Stimulated activated CD4-positive, alpha-beta T cell treated with anti-CD3 and anti-CD28 coated beads, Interleukin-12 subunit alpha, Interleukin-12 subunit beta, amount 100 ng/mL, for 24 hours (primary cell): ENCODE measurements at places on chromosomes 2 and 18.

- no peak for DNase-seq
These were observed 27.3 kb upstream of the EPC2 start for GRCh38 chr2:148617219-148617618.

DNA sequence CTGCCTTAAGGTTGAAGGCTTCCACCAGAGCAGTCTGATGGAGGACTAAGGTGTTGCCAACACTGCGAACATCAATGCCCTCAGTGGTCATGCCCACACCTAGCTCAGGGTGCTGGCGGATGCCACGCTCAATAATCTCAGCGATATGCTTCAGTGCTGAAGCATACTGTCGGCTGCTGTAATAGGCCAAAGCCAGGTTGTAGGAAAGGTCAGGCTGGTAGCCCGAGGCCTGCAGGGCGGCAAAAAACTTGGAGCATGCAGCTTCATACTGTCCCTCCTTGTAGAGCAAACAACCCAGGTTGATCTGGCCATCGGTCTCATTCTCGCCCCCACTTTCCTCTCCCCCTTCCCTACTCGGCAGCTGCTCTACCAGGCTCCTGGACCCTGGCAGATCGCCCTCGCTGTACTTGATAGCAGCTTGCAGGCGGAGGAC is 159.4 kb downstream of the AGPS start:
- no peak for DNase-seq

DNA sequence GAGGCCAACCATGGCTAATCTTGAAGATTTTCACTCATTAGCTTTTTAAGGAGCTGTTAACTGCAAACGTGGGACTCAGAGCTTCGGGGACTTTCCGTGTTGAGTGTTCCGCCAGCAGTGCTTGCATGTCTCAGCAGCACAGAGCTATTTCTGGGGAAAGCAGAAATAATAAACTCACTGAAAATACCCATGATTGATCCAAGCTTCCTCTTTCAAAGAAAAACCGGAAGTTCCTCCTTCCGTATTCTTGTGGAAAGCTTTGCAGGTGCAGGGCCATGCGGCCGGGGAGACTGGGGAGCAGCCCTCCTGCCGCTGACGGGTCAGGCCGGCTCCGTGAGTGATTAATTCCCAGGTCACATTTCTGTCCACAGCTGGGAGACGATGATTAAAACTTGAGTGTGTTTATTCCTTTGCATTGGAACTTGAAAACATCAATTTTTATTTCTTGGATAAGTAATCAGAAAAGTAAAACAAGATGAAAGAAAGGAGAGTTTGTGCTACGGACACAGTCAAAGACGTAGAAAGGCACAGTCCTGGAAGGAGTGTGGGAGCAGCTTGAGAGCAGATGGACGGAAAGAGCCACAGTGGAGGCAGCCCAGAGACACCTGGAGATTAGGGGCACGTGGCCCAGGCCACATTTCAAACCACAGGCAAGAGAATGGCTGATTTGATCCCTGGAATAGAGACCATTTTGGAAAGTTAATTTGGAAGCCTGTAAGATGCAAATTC is 54.2 kb upstream of the CTDP1 start:
- no peak for DNase-seq

GRCh38 chr2:58081000-58081399 is 34.4 kb downstream of the VRK2 start:
- DNase-seq = no peak

GRCh38 chr2:205047273-205047839 is 502.1 kb downstream of the PARD3B start:
- no peak for DNase-seq

DNA sequence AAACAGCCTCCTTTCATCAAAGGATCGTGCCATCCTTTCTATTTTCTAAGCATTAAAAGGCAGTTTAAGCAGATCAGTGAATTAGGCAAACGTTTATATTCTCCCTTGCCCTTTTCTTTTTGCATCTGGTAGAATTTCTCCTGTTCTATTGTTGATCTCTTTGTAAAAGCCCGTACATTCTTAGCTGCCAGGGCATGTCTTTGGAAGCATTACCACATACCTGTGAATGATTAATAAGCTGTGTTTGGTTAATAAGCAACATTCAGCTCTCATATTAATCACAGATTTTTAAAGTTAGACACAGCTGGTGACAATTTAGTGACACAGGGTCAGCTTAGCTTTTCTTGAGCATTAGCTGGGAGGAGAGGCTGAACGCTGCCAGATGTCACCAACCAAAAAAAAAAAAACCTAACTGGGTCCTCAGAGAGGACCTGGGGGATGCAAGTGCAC is 33.8 kb upstream of the CYP1B1 start:
- DNase-seq = no peak

DNA sequence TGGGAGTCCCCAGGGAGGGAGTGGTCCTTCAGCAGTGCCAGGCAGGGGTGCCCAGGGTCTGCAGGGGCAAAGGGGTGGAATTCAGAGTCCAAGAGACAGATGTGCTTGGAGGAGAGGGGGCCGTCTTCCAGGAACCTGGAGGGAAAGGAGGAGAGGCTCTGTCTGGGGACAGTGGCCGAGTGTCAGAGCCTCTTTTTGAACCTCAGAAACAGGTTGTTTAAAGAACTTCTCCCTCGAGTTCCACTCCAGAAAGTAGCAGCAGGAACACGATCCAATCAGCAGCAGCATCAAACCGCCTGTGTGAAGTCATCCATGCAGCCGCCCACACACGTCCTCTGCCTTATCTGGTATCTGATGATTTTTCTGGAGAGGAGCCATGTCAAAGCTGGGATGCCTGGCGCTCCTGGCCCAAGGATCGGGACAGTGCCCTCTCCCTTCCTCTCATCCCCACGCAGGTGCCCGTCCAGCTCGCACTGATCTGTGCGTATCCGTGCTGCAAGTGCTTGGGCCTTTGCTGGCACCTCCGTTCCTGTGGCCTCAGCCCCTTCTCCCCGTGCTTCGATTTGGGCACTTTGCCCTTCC is 205.1 kb downstream of the NDUFA10 start:
- no peak for DNase-seq

DNA sequence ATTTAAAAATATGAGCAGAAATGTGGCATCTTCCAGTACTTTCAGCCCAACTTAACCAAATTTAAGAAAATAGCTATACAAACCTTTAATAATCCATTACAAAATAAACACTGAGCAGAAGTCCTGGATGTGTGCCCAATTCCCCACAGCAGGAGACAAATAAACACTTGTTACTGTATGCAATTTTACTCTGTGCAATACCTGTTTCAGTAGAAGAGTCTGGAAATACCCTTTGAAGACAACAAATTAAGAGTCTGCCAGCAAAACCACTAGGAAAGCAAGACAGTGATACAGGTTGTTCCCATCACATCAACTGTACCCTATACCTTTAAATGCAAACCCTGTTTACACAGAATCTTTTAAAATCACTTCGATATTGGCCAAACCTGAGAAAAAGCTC is 41.4 kb upstream of the RNU4ATAC start:
- no peak for DNase-seq

GRCh38 chr2:190979906-190980629 is 33.9 kb downstream of the STAT1 start:
- no peak for DNase-seq

DNA sequence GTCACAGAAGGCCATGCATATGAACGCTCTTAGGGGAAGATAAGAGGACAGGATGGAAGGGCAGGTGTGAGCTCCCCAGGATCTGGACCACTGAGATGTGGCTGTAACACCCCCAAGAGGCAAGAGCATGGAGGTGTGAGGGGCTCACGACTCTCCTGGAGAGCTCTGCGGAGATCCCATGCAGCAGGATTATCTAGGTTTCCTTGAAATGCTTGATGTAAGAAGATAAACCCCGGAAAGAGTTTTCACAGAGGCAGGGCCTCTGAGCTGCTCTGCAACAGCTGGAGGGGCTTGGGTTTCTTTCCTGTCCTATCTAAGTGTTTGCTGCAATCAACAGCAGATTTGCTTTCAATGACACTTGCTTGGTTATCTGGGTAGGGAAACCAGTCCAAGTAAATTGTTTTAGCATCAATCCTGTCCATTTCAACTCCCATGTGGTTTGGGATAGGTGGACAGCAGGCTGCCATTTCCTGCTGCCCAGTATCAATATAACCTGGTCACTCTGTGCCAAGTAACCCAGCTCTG is 138.9 kb downstream of the SMAD2 start:
- no peak for DNase-seq

GRCh38 chr2:46669996-46670793 is 190.8 kb downstream of the TMEM247 start:
- no peak for DNase-seq

- DNase-seq = no peak
These were observed 32.1 kb downstream of the CCDC141 start for GRCh38 chr2:179017773-179018357.

DNA sequence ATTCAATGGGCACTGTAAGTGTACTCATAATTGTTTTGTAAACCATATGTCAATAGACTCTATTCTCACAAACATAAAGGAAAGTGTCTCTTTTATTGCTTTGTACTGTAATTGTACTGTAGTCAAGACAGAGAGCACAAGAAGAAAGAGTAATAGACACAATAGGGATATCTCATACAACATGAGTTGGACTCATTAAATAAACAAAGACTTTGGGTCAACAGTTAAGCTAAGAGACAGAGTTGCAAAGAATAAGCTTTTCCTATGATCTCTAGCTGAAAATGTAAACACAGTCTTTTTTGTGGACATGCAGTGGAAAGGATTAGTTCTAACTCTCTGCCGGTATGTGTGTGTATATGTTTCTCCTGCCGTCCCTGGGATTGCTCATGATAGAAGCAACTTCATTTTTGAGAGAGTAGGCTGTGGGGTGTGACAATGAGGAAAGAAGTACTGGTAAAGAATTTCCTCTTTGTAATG is 13.9 kb upstream of the KYNU start:
- no peak for DNase-seq

DNA sequence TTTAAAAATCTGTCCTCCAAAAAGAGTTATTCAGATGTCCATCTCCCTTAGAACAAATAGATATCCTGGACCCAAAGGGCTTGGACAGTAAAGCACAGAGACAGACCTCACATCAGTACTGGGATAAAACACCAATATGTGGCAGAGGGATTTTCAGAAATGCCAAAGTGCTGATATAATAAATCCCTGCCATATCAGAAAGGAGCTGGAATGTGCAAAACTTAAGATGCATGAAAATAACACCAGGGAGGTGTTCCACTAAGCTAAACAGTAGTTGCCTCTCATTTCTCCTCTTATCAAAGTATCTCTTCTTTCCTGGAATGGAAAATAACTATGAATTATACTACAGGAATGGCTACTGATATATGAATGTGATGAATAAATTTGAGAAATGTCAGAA is 13.2 kb downstream of the USP40 start:
- no peak for DNase-seq

GRCh38 chr2:186645999-186646398 is 47.9 kb upstream of the FAM171B start:
- DNase-seq = no peak

- no peak for DNase-seq
These were observed 89.7 kb downstream of the SPTBN1 start for GRCh38 chr2:54545702-54546450.

DNA sequence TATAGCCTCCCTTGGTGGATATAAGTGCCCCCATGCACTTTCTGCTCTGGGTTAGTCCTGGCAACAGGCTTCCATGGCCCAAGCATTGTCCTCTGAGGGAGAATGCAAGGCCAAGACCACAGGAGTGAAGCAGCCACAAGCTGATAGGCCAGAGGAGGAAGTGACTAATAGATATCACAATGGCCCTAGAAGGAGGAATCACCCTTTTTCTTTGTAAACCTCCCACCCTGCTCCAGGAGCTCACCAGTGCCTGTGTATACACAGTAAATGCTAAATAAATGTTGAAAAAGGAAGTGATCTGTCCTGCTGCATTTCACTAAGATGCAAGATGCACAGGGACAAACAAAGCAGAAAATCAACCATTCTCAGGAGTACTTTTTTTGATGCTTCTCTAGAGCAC is 49.7 kb upstream of the ABCA12 start:
- DNase-seq = no peak

DNA sequence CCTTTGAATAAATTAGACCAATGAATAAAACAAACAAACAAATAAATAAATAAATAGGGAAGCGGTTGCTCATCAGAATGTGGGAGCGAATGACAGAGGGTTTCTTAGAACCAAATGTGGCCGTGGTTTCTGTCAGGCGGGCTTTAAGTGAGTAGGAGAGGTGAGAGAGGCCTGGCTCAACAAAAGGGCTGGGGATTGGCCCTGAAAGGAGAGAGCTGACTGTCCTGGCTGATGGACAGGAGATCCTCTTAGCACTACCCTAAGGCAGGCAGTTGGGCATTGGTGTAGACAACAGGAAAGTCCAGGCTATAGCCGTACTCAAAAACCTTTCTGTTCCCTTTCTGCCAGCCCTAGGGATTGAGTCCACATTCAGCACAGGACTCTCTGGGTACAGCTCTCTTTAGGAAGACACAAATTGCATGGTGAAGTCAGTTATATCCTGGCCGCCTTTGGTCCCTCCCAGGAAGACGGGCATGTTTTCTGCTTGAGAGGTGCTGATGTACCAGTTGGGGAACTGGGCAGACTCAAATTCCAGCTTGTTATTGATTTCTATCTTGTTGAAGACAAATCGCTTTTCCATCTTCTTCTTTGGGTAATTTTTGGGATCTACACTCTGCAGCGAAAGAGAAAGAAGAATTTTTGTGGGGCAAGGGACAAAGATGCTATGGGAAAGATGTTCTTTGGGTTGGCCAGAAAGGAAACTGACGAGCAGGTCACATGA is 6.5 kb downstream of the IL1B start:
- no peak for DNase-seq

DNA sequence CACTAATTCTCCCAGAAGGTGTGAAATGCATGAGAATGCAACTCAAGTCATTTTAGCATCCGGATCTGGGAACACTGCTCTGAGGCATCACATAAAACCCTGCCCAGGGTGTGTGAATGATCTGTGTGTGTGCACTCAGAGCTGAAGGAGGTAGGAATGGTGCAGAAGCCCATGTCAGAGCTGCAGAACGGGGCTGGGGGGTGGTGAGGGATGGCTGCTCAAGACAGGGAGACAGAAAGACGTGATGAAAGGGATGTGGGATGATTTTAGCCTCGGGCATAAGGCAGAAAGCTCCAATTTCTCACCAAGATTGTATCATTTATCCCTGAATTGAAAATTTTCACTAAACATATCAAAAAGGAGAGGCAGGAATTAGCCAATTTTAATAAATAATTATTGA is 369.1 kb downstream of the EIPR1 start:
- no peak for DNase-seq

- DNase-seq = no peak
These were observed 337.0 kb upstream of the ZNF804A start for GRCh38 chr2:184261331-184261730.

DNA sequence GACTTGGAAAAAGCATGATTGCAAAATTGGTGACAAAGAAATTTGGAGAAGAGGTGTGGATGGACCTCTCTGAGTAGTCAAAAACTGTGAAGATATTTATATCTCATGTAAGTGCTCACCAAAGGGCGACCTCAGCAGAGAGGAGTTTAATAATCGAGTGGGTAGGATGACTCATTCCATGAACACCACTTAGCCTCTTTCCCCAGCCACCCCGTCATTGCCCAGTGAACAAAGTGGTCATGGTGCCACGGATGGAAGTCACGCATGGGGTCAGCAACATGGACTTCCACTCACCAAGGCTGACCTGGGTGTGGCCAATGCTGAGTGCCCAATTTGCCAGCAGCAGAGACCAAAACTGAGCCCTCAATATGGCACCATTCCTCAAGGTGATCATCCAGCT is 997.4 kb upstream of the GYPC start:
- no peak for DNase-seq

GRCh38 chr18:36378205-36378604 is 80.7 kb downstream of the FHOD3 start:
- DNase-seq = no peak
